ENCODE measurements at places on chromosomes 4 and X.

- DNase-seq: peak; percentile 34
Observed at GRCh38 chr4:45453258-45453853, 670.5 kb downstream of the GABRG1 start.

GRCh38 chr4:15197005-15197404 is 194.7 kb downstream of the CPEB2 start:
- peak; percentile 8 for DNase-seq

- peak; percentile 59 for DNase-seq
Observed at GRCh38 chr4:186724864-186725468, 1.3 kb upstream of the FAT1 start.

GRCh38 chr4:54063737-54064316 is 578 bp downstream of the CHIC2 start:
- DNase-seq: peak; percentile 34

DNA sequence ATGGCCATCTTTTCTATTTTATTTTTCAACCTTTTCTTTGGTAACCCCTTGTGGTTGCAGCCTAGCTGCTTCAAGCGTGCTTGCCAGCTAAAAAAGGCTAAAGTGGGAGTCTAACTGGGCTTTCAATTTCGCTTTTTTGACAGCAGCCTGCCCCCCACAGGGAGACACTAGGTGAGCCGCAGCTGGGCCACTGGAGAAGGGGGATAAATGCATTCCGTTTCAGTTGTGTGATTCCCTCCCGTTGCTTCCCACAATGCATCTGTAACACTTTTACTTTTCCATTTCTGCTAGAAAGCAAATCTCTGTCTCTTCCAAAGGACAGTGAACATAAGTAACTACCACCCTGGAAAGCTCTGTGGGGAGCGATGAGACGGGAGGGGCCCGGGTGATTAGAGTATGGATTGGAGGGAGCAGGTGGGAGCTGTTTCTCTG is 86.3 kb upstream of the RAPGEF2 start:
- DNase-seq: peak; percentile 79

GRCh38 chr4:77493120-77493752 is 112.4 kb upstream of the CXCL13 start:
- no peak for DNase-seq

GRCh38 chrX:106612393-106612763 is 600 bp downstream of the RADX start:
- no peak for DNase-seq

- peak; percentile 10 for DNase-seq
Observed at GRCh38 chr4:8076023-8076422, 82.6 kb downstream of the ABLIM2 start.

DNA sequence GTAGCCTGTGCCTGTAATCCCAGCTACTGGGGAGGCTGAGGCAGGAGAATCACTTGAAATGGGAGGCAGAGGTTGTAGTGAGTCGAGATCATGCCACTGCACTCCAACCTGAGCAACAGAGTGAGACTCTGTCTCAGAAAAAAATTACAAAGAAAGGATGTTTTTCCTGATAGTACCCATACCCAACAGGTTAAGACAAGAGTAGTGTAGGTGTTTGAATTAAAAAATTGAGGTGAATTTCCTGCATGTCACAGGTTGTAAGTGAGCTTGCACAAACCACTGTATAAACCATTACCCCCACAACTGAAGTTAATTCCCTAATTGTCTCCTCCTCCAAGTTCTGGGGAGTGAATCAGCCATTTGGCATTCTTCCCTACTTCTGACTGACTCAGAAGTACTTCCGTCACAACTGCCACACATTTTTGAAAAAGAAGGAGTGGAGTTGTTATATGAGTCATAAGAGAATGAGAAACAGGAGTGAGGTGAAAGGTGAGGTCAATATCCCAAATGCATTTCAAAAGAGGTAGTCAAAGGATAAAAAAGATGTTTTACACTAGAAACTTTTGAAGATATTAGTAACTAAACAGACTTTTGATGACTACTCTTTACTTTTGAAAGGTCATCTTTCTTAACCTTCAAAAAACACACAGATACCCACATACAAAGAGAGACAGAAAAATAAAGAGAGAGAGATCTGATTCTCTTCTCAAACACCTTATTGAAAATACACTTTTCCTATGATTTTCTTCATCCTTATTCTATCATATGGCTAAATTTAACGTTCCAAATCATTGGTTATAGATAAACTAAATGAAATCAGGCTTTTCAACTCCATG is 134.5 kb downstream of the BTC start:
- peak; percentile 6 for DNase-seq

- no peak for DNase-seq
Observed at GRCh38 chr4:17260166-17260907, 251.6 kb downstream of the QDPR start.
